ENCODE measurements at places on chromosomes 7 and 10.

DNA sequence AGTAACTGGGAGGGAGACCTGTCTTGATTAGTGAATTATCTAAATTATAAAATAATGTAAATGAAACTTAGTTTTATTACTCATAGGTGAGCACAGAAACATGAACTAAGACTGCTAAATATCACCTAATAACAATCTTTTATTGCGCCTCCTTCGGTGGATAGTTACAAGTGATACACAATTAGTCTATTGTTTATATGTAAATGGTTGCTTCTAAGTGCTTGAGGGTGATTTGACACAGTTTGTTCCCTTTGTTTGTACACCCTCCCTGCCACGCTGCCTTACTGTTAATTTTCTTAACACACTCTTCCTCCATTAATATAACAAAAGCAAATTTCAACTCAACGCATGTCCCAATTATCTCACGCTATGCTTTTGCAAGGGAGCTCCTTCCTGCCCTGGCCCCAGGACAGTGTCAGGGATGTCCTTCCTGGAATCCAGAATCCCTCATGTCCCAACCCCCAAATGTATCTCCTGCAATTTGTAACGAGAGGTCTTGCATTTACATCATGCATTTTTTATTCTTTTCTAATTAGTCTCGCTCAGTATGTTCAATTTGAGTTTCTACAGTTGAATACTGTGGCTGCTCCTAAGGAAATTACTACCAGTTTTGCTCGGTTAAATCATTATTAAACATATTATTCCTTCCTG lies 4.2 kb downstream of the NPSR1 start:
- DNase-seq, result no peak

DNA sequence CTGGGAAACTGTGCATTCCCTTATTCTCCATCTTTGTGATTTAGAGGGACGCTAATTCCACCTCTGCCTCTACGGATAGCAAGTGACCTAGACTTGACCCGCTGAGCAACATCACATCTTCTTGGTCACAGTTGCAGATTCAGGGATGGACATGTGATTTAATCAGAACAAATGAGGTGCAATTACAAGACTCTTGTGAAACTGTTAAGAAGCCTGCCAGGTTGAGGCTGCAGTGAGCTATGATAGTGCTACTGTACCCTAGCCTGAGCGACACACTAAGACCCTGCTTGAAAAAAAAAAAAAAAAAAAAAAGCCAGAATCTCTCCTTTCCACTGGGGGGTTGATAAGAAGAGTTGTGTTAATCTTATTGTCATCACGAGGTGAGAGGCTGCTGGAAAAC lies 14.4 kb downstream of the MPLKIP start:
- no peak for DNase-seq

- no peak for DNase-seq
Observed at GRCh38 chr10:97388152-97388551, 13.0 kb downstream of the RRP12 start.

DNA sequence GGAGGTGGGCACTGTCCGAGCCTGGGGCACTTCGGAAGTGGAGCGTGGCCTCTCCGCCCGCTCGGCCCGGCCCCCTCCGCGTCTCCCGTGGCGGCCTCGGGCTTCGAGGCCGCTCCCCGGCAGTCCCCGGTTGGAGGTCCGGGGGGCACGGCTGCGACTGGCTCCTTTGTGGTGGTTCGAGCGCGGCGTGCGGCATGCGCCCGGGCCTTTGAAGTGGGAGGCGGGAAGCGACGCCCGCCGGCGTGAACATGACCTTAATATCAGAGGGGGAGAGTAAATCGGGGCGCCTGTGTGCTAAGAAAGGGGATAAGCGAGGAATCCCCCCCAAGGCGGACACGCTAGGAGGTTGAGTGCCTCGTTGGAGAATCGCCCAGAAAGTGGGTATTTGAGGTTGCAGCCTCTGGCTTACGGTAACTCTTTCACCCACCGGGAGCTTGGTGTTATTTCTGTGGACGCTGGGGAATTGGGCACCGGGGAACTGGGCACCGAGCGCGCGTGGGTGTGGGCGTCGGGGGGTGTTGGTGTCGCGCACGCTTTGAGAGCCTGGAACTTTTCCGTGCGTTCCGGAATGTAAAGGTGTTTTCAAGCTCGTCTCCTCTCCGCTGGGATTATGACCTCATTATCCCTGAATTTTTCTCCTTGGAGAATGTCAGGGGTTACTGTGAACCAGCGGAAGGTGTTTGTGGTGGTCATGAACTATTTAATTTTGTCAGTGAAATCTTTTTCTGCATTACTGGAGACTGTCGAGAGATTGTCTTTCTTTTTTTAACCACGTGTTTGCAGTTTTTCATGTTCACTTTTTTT lies 660 bp downstream of the SUV39H2 start:
- DNase-seq, result peak; percentile 2

DNA sequence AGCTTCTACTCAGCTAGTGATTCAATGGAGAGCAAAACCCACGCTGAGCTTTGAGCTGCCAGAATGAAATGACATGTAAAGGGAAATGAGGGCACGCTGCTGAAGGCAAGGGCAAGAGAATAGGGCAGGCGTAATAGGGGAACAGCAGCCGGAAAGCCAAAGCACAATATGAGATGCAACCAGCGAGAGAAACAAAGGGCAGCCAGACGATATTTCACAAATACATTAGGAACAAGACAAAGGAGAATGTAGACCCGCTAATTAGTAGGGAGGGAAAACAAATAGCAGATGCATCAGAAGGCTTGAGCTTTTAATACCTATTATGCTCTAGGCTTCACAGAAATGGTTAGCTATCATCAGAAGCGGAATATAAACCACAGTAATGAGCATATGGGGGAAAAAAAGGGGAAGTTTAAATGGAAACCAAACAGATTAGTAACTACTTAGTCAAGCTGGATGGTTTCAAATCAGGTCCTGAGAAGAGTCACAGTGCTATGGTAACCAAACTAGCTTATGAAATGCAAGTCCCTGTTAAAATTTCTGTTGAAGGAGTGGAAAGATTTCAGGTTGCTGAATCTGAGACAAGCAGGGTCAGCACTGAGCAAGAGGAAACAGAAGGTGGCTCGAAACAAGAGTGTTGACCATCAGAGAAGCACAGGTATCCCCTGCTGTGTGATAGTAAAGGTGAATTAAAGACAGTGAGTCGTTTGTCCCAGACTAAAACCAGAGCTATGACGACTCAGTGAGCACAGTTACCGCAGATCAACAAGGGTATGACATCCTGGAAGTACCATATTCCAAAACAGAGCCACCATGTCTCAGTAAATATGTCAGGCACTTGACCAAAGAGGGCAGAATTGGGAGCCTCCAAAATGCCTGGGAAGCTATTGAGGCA lies 496.9 kb upstream of the CELF2 start:
- no peak for DNase-seq

- no peak for DNase-seq
Observed at GRCh38 chr7:68613405-68613804, 984.9 kb upstream of the AUTS2 start.

- DNase-seq, result no peak
Observed at GRCh38 chr10:71902351-71902750, 51.3 kb upstream of the PSAP start.

- no peak for DNase-seq
Observed at GRCh38 chr10:23512355-23513058, 73.6 kb downstream of the OTUD1 start.

DNA sequence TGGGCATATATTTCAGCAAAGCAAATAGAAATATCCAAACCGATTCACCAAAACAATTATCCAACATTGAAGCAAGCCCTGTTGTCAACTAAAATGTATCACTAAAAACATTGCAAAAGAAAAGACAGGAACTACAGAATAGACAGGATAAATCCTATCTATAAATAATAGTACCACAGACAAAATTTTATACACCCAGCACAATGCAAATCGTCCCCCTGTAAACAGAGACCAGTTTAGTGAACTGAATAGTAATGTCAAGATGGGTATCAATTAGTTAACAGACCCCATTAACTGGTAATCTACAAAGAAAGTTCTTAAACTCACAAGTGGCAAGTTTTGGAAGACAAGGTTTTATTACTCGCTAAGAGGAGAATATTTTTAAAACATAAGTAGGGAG lies 4.0 kb downstream of the ZC3HAV1 start:
- DNase-seq, result no peak

DNA sequence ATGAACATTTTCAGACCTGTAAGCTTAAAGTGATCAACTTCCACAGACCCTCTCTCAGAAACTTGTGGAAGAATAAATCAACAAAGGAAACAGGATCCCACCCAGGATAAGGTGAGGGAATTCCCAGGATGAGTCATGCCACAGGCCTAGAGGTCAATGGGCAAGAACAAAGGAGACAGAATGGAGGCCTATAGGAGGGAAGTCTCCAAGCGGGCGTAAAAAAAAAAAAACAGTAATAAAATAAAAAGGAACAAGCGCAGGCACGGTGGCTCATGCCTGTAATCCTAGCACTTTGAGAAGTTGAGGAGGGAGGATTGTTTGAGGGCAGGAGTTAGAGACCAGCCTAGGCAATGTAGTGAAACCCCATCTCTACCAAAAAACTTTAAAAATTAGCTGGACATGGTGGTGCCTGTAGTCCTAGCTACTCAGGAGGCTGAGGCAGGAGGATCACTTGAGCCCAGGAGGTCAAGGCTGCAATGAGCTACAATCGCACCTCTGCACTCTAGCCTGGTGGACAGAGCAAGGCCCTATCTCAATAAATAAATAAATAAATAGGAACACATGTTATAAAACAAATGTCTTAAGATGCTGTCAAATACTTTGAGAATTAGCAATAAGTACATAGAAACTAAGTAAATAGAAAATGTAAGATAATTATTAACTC lies 8.4 kb downstream of the SORBS1 start:
- DNase-seq, result no peak

Data from NCI-H1092 (cell line).